ENCODE measurements at places on chromosomes 5 and 9.

- no peak for DNase-seq
Observed at GRCh38 chr9:68690088-68690487, 15.0 kb upstream of the PIP5K1B start.

DNA sequence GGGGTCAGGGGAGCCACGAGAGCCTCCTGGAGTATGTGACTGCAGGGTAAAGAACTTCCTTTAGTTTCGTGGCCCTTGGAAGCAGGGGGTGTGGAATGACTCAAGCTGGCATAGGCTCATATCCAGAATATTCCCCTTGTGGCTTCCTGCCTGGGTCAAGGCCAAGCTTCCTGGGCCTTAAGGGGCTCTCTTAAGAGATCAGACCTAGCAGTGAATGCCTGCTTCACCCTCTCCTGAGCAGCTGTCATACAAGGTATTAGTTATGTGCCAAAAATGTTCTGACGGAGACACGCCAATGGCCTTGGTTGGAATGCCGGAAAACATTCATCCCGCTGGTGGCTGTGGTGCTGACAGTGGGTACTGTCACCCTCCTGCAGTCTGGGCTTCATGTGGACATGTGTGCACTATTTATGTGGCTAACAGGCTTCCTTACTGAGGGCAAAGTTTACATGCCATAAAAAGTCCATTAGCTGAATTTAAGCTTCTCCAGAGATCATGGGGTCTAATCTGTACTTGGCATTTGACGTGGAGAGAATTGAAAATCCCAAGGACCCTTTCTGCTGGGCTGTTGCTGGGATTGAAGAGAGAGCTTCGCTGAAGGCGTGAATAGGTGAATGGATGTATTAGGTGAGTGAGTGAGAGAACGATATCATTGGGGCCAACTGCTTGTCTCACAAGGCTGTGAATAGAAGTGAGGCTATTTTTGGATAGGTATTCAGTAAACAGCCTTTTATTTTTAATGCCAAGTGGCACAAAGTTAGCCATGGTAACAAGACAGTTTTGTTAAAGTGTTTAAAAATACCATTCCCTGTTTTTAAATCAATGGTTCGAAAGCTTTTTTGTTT is 156.8 kb downstream of the MACROH2A1 start:
- no peak for DNase-seq

- no peak for DNase-seq
Observed at GRCh38 chr5:60943624-60944023, 1.2 kb downstream of the ERCC8 start.

DNA sequence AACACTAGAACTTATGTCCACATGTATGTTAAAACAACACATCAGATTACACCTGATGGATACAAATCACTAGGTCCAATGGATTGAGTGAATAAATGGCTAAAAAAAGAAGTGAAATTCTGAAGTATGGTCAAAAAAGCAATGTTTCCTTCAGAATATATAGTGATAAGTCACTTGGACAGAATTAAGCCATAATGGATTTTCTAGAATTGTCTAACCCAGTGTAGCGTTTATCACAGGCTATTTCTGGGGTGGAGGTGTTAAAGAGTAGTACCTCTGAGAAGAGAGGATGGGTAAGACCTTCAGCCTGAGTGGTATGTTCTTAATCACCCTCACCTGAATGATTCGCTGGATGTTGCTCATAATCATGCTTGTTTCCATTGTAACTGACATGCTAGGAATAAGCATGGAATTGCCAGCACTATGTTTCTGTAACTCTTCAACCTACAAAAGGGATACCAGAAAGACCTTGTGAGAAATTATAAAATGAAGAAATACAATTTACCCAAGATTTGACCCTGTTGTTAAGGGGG is 33.2 kb downstream of the SLC31A2 start:
- DNase-seq = no peak

GRCh38 chr5:71877511-71877910 is 158.4 kb downstream of the CARTPT start:
- no peak for DNase-seq

DNA sequence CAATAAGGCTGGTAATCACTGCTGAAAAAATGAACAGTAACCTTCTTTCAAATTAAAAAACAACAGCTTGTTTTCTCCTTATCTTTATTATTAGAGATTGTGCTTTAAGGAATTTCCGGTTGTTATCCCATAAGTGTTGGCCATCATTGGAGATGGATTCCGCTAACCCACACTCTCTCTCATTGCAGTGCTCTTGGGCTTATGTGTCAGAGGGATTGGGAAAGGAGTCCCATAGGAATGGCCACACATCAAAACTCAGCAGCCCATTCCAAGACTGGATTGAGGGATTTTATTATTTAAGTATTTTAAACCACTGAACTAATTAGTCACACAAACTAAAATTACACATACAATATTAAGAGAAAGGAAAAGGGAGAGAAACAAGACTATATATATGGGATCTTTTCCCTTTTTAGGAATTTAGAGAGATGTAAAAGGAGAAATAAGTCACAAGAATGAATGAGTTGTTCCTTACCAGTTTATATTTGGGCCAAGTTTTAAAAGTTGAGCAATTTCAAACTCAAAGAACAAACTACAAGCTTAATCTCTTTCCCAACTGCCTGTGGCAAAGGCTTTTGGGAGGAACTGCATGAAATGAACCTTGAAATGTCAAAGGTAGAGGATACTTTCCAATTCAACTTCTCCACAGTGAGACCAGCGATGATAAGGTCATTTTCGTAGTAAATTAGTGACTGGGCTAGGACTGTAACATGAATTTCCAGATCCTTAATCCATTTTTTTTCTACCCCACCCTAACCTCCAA is 2.4 kb downstream of the SPINK6 start:
- DNase-seq = no peak

DNA sequence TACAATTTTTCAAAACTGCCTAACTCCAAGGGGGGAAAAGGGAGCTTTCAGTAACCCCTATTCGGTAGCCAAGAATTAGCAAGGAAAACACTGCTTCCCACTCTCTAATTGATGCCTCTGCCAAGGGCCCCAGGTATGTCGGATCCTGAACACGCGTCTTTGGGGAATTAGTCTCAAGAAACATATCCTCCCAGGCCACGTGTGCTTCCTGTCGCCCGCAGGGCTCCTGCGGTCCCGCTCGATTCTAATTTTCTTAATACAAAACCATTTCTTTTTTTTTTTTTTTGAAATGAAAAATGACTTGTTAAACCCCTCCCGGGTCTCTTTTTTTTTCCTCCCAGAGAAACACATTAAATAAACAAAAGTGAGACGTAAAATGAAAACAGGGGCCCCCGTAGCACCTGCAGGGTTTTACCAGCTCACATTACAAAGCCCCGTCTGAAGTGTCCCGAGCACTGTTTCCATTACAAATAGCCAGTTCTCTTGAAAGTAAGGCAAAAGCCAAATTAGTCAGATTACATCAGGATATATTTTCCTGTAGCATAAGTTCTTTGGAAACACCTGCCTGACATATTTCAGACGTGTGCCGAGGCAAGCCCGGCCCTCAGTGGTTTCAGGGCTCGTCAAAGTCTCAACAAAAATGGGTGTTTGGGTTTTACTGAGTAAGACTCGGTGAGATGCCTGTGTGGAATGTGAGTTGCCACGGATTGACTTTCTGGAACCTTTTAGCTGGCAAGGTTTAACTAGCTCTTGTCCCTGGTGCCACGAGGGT is 21.5 kb downstream of the SMIM23 start:
- no peak for DNase-seq

- no peak for DNase-seq
Observed at GRCh38 chr5:79792463-79792862, 102.8 kb downstream of the CMYA5 start.

GRCh38 chr9:128421482-128421996 is 882 bp downstream of the CERCAM start:
- peak; percentile 27 for DNase-seq

GRCh38 chr5:170597872-170598271 is 94.1 kb downstream of the KCNIP1 start:
- no peak for DNase-seq

GRCh38 chr9:130895481-130896232 is 955 bp downstream of the QRFP start:
- no peak for DNase-seq

DNA sequence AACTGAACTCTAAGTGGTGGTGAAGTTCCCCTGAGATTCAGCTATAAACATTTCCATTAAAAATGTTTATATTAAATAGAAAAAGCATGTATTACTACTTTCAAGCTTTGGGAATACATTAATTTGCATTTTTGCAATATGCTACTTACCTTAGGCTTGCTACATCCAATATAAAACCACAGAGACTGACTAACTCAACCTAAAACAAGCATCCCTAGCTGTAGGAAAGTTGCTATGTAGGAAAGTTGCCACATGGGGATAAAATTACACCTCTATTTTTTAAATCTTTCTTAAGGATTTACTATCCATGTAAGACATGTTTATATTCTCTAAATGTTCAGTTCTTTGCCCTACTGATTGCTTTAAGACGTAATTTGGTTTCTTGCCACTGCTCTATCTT is 12.8 kb downstream of the SCAMP1 start:
- DNase-seq = no peak

DNA sequence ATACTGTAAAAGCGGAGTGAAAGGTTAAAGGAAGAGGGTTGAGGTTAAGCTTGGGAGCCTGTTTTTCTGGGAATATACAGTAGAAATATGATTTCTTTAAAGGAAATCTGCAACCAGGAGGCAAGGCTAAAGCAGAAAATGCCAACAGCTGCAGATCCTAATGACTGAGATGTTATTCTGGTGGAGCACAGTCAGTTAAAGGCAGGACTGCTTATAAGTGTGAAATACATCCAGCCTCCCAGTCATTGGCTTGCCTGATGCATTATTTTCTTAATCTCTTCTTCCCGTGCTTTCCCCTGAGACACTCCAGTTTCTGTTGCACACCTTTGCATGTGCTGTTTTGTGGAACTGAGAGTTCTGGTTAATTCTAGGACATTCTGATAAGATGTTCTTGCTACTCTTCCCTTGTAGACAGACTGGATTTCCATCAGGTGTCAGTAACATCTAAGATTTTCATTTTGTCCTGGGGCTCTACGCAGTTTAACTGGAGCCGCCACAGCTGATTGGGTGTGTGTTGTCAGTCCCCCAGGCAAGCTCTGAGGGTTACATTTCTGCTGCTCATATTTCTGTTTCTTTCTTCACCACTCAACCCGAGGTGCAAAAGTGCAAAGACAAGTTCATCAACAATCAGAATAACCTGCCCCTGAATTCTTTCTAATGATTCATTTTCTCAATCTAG is 44.4 kb downstream of the CAST start:
- DNase-seq = no peak

- peak; percentile 59 for DNase-seq
Observed at GRCh38 chr9:122835313-122835731, 6.9 kb upstream of the PDCL start.

All from DND-41 (cell line).